NCI-H510A treated with DMSO at 0.1 percent for 48 hours (cell line): ENCODE measurements at places on chromosomes 7 and 10.
A peak's percentile ranks its signal among the peaks of the same experiment; 100 is the strongest.

- DNase-seq: no peak
Observed at GRCh38 chr10:112790030-112790429, 160.0 kb upstream of the TCF7L2 start.

DNA sequence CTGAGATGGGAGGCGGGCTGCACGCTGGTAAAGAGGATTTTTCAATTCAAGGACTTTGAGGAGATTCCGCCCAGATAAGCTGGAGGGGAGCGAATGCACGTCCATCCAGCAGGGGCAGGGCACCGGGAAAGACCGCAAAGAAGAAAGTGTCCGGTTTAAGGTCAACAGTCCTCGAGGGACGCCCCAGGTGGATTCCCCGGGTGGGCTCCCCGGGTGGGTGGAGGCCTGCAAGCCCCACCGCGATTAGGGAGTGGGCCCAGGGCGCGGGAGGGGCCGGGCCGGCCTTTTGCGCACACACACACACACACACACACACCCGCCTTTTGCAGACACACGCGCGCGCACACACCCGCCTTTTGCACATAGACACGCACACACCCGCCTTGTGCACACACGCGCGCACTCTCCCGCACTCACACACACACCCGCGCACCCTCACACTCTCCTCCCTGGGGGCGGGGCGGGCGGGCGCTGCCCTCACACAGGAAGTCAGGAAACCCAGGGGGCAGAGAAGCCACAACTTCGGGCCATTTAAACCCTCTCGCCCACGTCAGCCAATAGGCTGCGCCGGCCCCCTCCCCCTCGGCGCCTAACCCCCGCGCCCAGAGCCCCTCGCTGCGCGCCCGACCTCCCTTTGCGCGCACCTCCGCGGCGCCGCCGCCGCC is 615 bp downstream of the ARHGAP12 start:
- DNase-seq: peak; percentile 11

DNA sequence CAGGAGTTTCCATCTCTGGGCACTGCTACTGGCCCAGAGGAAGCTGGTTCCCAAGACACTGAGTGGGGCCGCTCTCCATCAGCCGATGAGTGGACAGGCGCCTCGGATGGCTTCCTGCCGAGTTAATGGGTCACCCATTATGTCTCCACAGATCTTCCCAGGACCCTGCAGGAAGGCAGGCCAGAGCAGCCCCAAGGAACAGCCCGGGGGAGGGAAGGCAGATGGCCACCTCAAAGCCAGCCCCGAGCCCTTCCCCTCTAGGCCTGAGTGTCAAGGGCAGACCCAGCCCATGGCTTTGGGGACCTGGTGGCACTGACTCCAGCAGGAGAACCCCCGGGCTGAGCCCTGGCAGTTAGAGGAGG is 3.4 kb upstream of the LFNG start:
- no peak for DNase-seq

DNA sequence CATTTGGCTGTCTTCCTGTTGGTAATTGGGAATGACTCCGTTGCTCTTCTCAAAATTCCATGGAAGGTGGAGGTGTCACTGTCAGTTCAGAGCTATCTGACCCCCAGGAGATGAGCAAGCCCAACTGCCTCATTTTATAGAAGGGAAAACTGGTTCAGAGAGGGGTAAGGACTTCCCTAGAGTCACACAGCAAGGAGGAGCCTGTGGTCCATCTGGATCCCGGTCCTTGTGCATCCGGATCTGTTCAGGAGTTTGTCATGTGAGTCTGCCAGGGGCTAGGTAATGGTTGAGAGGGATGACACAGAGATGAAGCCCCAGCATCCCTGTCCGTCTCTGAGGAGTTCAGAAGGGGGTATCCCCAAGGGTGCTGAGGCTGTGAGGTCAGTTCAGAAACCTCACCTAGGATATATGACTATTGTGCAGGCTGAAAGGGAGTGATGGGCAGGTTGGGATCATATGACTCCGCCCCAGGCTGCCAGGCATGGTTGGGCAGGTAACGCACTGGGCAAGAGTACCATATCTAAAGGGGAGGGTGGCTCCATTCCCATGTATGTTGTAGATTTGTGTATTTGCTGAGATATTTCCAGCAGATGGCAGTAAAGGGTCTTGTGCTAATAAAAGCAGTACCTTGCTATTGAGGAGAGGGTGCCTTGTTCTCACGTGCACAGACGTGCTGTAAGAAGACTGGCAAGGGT is 16.0 kb upstream of the SLC29A3 start:
- DNase-seq: peak; percentile 89

DNA sequence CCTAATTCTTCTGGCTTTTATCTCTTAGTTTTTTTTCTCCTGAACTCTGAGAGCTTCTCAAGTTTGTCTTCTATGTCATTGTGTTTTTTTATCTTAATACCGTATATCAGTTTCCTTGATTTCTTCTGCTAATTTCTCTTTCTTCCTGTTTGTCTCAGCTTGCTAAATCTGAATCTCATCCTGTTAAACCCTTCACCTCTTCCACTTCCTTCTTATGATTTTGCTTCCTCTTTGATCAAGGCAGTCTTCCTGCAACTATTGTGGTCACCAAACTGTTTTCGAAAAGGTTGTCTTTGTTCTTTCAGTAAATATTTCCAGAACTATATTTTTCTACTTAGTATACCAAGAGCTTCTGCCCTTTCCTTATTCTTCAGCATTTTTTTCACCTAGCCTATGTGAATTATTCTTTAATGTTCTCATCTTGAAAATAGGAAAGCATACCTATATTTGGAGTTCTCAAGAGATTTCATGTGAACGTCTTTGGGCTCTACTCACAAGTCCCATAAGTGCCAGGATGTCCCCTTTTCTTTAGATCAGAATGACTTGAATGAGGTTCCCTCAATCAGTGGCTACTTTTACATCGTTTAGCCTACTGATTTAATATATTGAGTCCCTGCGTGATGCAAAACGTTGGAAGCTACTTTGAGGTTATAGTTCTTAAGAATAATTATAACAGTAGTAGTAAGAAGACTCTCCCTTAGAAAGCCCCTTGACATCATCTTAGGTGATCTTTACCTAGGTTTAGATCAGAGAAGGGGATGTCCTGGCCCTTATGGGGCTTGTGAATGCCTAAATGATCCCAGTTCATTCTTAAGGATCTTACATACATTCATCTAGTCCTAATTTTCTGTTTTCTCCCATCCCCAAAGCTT is 415.4 kb upstream of the AUTS2 start:
- DNase-seq: no peak

- no peak for DNase-seq
Observed at GRCh38 chr7:12670000-12670729, 17.3 kb upstream of the ARL4A start.

DNA sequence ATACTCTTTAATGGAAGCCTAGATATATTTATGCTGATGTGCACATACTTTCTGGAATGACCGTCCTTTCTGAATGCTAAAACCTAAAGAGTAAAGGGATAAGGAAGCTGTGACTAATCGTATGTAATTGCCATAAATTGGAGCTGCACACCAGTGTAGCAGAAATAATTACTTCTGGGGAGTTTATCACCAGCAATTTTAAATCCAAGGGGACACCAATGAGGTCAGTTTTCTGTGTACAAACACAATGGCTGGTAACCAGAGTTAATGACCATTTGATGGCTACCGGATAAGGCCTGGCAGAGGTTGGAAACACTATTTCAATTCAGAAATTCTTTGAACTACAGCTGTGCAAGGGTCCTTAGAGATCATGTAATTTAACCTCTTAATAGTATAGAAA is 670.1 kb downstream of the REEP3 start:
- no peak for DNase-seq

DNA sequence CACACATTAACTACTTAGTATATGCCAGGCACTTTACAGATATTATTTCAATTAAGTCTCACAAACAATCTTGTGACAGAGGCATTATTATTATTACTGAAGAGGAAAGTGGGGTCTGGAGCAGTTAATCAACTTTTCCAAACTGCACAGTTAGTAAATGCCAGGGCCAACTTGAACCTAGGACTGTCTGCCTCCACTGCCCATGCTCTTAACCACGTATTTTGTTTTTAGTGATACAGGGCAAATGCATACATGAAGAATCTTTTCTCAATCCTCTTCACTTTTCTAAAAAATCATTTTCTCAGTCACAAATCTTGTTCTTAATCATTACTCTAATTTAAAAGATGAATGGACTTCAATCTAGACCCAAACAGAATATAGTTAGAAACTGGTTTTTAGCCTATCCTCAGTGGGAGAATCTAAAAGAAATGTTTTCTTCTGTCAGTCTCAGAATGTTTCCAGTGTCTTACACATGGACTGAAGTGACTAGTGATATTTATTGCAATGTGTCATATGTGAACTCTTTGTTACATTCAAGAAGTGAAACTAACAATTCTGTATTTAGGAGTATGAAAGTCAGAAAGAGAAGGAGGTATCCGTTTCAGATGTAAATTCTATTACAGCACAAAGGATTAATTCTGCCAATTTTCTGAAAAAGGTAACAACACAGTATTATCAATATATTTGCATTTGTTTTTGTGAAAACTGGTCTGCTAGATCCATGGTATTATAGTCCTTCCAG is 55.5 kb upstream of the CCNJ start:
- no peak for DNase-seq

GRCh38 chr10:6978187-6978627 is 398.1 kb upstream of the PRKCQ start:
- DNase-seq: no peak

GRCh38 chr7:44624318-44624717 is 17.9 kb downstream of the OGDH start:
- DNase-seq: no peak

GRCh38 chr10:61301575-61301974 is 151.6 kb downstream of the TMEM26 start:
- no peak for DNase-seq

- no peak for DNase-seq
Observed at GRCh38 chr10:79418886-79419595, 26.4 kb downstream of the ZCCHC24 start.

- DNase-seq: no peak
Observed at GRCh38 chr7:151930695-151931094, 25.6 kb upstream of the GALNTL5 start.

DNA sequence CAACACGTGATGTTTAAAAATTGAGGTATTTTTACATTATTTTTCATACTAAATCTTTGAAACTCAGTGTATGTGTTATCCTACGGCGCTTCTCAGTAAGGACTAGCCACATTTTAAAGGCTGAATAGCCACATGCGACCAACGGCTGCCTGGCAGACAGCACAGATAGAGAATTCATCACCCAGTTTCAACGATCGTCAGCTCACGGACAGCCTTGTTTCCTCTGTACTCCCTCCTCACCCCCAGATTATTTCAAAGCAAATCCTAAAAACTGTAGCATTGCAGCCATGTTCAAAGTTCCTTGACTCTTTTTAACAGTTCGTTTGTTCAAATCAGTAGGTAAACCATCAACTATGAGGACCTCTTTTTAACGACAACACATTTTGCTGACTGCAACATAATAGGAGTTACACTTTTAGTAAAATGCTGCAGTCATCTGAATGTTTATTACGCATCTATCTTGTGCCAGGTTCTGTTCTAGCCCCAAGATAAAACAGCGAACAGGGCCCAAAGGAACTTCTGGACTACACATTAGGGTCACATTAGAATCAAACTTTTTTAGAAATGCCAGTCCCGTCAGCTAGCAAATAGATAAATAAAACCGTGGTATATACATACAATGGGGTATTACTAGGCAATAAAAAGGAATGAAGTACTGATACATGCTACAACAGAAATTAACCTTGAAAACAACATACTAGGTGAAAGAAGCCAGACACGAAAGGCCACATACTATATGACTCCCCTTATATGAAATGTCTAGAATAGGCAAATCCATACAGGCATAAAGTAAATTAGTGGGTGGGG is 5.7 kb downstream of the OSBPL3 start:
- peak; percentile 22 for DNase-seq

GRCh38 chr7:152851881-152852417 is 92.4 kb downstream of the ACTR3B start:
- no peak for DNase-seq

GRCh38 chr10:86105640-86106039 is 261.0 kb downstream of the GRID1 start:
- no peak for DNase-seq

GRCh38 chr10:124558339-124559321 is 97.0 kb downstream of the LHPP start:
- DNase-seq: no peak

- no peak for DNase-seq
Observed at GRCh38 chr7:151008511-151009323, 15.6 kb downstream of the ATG9B start.

- DNase-seq: no peak
Observed at GRCh38 chr10:955820-956217, 24.3 kb upstream of the LARP4B start.

- DNase-seq: no peak
Observed at GRCh38 chr10:78802866-78803265, 265.9 kb upstream of the ZMIZ1 start.

- no peak for DNase-seq
Observed at GRCh38 chr7:7653593-7654187, 13.1 kb downstream of the UMAD1 start.

- no peak for DNase-seq
Observed at GRCh38 chr7:55326081-55326835, 38.9 kb upstream of the LANCL2 start.

GRCh38 chr7:73597978-73598782 is 19.8 kb upstream of the TBL2 start:
- DNase-seq: no peak

- DNase-seq: no peak
Observed at GRCh38 chr10:127982601-127983000, 75.7 kb downstream of the PTPRE start.

DNA sequence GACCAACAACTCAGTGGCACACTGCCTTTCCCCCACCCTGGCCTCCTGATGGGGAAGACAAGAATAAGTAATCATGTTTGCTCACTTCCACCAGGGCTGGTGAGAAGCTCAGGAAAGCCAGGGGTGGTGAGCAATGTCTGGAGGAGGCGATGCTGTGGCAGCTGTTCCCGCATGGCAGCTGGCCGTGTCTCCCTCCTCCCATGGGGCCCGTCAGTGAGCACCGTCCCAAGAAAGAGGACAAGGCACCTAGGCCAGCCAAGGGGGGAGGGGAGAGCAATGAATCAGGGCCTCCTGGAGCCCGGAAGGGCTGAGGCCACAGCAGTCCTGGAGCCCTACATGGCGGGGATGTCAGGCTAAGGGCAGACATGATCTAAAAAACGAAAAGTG is 69.2 kb upstream of the INSIG1 start:
- no peak for DNase-seq

- DNase-seq: no peak
Observed at GRCh38 chr7:122748195-122748594, 45.5 kb upstream of the RNF148 start.

DNA sequence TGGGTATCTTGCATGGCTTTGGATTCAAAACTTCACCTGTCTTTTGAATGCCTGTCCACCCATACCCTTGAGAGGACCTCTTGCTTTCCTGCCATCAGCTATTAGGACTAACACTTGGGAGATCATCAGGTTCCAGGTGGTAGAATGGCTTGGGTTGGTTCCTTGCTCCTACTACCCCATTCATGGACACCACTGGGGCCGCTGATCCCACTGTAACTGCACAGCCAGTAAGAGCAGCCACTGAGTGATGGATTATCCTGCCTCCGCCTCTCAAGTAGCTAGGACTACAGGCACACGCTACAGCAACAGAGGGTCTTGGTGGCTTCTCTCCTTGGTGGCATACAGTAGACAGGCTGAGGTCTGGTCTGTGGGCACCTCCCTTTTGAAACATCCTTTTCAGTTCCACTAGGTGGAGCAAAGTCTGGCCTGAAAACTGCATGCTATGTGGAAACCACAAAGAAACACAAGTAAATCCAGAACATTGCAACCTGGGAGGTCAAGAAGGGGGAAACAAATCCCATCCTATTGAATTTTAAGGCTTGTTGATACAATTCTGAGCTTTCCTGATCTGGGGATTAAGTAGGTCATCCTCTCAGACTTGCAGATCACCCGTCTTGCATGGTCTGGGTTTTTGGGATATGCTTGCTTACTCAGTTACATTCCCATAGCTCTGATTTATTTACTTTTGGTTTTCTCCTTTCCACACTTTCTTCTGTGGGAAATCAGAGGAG is 9.4 kb downstream of the WBP1L start:
- DNase-seq: no peak
